ENCODE measurements at places on chromosomes 7 and 10. TPM values are rescaled to one million over a fixed set of nuclear protein-coding genes. Genes with fewer than 3 reads are reported as not detected.

DNA sequence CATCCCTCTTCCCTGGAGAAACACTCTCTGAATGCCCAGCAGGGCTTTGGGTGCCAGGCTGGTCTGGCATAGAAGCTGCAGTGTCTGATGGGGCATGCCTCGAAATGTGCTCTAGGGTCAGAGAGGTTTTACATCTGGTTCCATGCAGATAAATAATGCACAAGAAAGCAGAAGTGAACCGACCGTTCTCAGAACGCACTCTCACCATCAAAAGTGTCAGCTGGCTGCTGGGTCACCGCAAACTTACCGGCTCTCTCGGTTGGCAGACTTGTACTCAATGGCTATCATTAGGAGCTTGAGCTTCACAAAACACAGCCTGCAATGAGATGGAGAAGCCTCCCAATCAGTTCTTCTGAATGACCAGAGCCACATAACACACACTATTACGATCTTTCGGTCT is 610.0 kb downstream of the KCNMA1 start:
- H3K27me3 ChIP-seq: no peaks in the 10 kb centered on the region
- no peak for DNase-seq

DNA sequence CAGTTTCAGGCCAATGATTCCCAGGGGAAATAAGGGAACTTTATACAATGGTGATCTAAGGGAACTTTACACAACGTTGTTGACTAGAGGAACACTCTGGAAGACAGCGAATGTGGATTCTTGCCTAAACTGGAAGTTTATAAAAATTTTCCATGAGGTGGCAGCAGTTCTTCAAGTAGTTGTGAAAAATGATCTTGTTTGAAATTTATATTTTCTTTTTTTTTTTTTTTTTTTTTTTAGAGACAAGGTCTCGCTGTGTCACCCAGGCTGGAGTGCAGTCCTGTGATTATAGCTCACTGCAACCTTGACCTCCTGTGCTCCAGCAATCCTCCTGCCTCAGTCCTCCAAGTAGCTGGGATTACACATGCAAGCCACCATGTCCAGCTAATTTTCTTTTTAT is 32.1 kb upstream of the GTF2I start:
- H3K4me3 ChIP-seq: no peak overlapping the region
- no peak overlapping the region for H3K27ac ChIP-seq
- peak; percentile 49 for DNase-seq
- no peaks in the 10 kb centered on the region for H3K27me3 ChIP-seq
- H3K36me3 ChIP-seq: no peaks in the 10 kb centered on the region
- H3K4me1 ChIP-seq: peaks cover 12% of the 10 kb centered on the region

RNF133 gene
- total RNA-seq: 0.88 TPM

DNA sequence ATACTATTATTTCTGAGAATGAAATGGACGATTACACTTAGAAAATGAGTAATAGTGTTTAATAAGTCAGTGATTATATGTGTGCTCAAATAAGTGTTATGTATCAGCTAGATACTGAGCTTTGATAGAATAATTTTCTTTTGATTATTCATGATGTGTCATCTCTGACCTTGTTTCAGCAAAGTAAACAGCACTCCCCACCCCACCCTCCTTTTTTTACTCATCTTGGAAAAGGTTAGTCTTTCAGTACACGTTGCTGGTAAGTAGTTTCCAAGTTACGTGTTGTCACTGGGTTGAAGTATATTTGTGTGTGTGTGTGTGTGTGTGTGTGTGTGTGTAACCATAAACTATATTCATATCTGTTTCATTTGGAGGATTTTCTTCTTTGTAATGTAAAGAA is 84.1 kb downstream of the GNAI1 start:
- no peak overlapping the region for H3K4me3 ChIP-seq
- H3K36me3 ChIP-seq: no peaks in the 10 kb centered on the region
- no peak overlapping the region for H3K27ac ChIP-seq
- no peaks in the 10 kb centered on the region for H3K27me3 ChIP-seq

GRCh38 chr10:3353235-3353634 is 180.7 kb upstream of the PITRM1 start:
- H3K36me3 ChIP-seq: no peaks in the 10 kb centered on the region
- no peak for DNase-seq

GRCh38 chr10:97701438-97702069 is 12.0 kb upstream of the MARVELD1 start:
- peak; percentile 85 for DNase-seq
- H3K36me3 ChIP-seq: no peaks in the 10 kb centered on the region
- no peak overlapping the region for H3K27ac ChIP-seq
- no peaks in the 10 kb centered on the region for H3K27me3 ChIP-seq

DNA sequence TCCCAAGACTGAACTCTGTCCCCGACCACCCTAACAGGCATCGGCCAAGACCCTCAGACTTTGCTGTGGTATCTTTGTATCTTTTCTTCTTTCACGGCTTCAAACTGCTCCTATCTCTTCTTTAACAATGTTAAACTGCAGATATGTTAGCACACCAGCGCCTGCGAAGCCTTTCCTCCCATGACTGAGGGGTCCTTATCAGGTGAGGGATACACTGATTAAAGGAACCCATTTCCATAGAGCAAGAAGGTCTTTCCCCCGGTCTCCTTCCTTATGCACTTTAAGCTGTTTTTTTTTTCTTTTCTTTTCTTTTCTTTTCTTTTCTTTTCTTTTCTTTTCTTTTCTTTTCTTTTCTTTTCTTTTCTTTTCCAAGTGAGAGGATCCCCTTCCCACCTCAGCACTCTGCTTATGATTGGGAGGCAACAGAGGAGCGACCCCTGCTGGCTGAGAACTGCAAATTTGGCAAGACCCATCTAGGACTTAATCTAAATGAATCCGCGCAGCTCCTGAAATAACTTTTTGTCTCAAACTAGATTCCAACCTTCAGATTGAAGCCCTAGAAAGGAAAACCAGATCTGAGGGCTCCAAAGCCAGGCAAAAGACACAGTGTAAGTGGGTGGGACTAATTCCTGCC is 109.9 kb downstream of the ITGB8 start:
- no peak overlapping the region for H3K27ac ChIP-seq
- H3K4me1 ChIP-seq: peaks cover 5% of the 10 kb centered on the region
- no peak for DNase-seq
- H3K4me3 ChIP-seq: no peak overlapping the region
- no peaks in the 10 kb centered on the region for H3K36me3 ChIP-seq

DNA sequence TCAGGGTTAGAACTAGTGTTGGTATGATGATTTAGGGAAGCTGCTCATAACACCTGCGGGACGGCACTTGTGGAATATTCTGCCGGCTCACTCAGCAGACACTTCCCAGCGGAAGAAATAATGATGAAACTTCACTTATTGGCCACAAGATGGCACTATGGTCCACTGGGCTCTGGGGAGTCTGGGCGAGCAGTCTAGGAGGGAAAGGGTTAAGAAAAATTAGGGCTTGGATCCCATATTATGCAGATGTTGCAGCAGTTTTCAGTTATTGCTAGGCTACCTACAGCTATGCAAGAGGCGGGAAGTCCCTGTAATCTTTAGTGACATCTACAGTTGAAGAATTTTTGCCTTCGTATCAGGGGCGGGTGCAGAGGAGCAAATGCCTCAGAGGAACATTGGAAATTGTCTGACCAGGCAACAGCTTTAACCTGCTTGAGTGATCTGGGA is 238.7 kb upstream of the PRSS58 start:
- no peak overlapping the region for H3K4me3 ChIP-seq
- no peaks in the 10 kb centered on the region for H3K27me3 ChIP-seq
- no peaks in the 10 kb centered on the region for H3K36me3 ChIP-seq

DNA sequence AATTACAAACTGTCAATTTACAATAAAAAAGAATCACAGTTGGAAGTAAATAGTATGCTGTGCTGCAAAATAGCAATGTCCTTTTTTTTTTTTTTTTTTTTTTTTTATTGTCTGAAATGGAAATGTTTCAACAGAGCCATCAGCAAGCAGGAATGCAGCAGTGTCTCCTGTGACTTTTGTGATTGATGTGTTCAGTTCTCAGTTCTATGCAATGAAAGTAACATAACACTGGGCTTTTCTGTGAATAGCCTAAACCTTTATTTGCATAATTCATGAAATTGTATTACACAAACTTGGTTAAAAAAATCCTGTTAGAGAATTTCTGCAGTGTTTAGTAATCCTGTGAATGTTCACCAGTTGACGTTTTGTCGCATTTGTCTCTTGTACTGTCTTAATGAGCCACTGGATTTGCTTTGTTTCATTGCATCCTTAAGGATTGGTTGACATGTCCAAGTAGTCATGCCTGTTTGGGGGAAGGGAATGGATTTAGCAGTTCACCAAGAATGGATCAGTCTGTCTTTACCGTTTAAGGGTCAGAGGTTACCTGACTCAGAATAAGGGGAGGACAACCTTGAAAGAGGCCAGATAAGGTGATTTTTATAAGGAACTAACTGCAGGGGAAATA is 192.7 kb downstream of the MLLT10 start:
- no peak overlapping the region for H3K27ac ChIP-seq
- H3K27me3 ChIP-seq: no peaks in the 10 kb centered on the region
- no peaks in the 10 kb centered on the region for H3K36me3 ChIP-seq
- H3K4me3 ChIP-seq: no peak overlapping the region

ANXA8 gene
- total RNA-seq: 0.17 TPM

GRCh38 chr7:54785261-54785660 is 26.2 kb upstream of the SEC61G start:
- no peaks in the 10 kb centered on the region for H3K27me3 ChIP-seq
- peaks cover 3% of the 10 kb centered on the region for H3K4me1 ChIP-seq
- H3K4me3 ChIP-seq: no peak overlapping the region
- no peak overlapping the region for H3K27ac ChIP-seq

SPOCK2 gene
- total RNA-seq: 188 TPM

- no peaks in the 10 kb centered on the region for H3K36me3 ChIP-seq
- no peaks in the 10 kb centered on the region for H3K27me3 ChIP-seq
- no peak overlapping the region for H3K27ac ChIP-seq
- H3K4me3 ChIP-seq: no peak overlapping the region
- no peak for DNase-seq
Observed at GRCh38 chr10:44724415-44725174, 186.5 kb upstream of the TMEM72 start.

- H3K4me3 ChIP-seq: no peak overlapping the region
- H3K27me3 ChIP-seq: no peaks in the 10 kb centered on the region
- no peaks in the 10 kb centered on the region for H3K4me1 ChIP-seq
Observed at GRCh38 chr10:10725196-10725595, 292.5 kb upstream of the CELF2 start.

DNA sequence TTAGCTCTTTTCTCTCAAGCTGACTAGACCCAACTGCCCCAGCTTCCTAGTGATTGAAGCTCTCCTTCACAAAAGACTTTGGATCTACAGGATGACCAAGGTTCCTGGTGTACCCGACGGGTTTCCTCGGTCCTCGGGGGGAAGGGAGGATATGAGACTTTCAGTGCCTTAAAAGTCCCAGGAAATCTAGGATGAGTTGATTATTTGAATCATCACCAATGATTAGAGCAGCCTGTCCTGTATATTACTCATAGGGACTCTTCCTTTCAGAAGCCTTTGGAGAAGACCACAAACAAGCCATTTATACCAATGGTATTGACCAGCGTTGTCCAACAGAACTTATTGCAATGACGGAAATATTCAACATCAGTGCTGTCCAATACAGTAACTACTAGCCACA is 6.1 kb upstream of the ACTA2 start:
- H3K27me3 ChIP-seq: no peaks in the 10 kb centered on the region
- no peaks in the 10 kb centered on the region for H3K36me3 ChIP-seq
- H3K4me1 ChIP-seq: no peaks in the 10 kb centered on the region
- H3K27ac ChIP-seq: no peak overlapping the region
- H3K4me3 ChIP-seq: no peak overlapping the region

DNA sequence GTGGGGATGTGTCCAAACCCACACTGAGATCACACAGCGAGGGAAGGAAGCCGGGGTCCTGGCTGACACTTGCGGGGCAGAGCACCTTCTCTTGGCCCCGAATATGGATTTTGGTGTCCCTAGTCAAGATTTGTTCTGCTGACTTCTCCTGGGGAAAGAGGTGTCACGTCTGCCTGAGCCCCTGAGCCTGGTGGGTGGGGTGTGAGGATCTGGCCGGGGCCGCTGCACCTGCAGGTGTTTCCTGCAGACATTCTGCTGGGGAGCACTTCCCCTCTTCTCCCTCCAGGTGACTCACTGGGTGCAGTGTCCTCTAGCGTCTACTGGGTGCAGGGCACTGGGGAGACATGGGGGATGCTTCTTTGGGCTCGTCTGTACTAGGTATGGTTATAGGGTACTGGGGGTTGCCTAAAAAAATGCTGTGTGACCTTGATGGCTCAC is 99.2 kb downstream of the GRK5 start:
- no peak for DNase-seq
- H3K27ac ChIP-seq: no peak overlapping the region
- peaks cover 14% of the 10 kb centered on the region for H3K4me1 ChIP-seq

- no peaks in the 10 kb centered on the region for H3K4me1 ChIP-seq
- no peak overlapping the region for H3K27ac ChIP-seq
- H3K4me3 ChIP-seq: no peak overlapping the region
Observed at GRCh38 chr7:8500286-8500685, 66.9 kb downstream of the NXPH1 start.

CELF2 gene
- total RNA-seq: 46.2 TPM

NHLRC2 gene
- total RNA-seq: 32.8 TPM

CFTR gene
- 6.3 TPM for total RNA-seq

- no peak overlapping the region for H3K4me3 ChIP-seq
- H3K27ac ChIP-seq: no peak overlapping the region
- DNase-seq: no peak
- H3K36me3 ChIP-seq: peaks cover 7% of the 10 kb centered on the region
- H3K4me1 ChIP-seq: peaks cover 9% of the 10 kb centered on the region
- H3K27me3 ChIP-seq: no peaks in the 10 kb centered on the region
Observed at GRCh38 chr7:50728184-50728583, 54.5 kb downstream of the GRB10 start.

SNCG gene
- 169 TPM for total RNA-seq

GRCh38 chr7:117582219-117582704 is 102.4 kb downstream of the CFTR start:
- no peaks in the 10 kb centered on the region for H3K27me3 ChIP-seq
- H3K27ac ChIP-seq: no peak overlapping the region
- DNase-seq: no peak
- no peaks in the 10 kb centered on the region for H3K4me1 ChIP-seq
- H3K36me3 ChIP-seq: no peaks in the 10 kb centered on the region
- H3K4me3 ChIP-seq: no peak overlapping the region

ZNF487 gene
- 23.5 TPM for total RNA-seq

- no peaks in the 10 kb centered on the region for H3K27me3 ChIP-seq
- H3K36me3 ChIP-seq: no peaks in the 10 kb centered on the region
- H3K4me1 ChIP-seq: peaks cover 14% of the 10 kb centered on the region
- no peak for DNase-seq
- peak overlapping the region; percentile 80 for H3K4me3 ChIP-seq
Observed at GRCh38 chr10:116848032-116848943, 1.0 kb upstream of the ENO4 start.

- H3K36me3 ChIP-seq: no peaks in the 10 kb centered on the region
- DNase-seq: no peak
- H3K27me3 ChIP-seq: no peaks in the 10 kb centered on the region
- no peaks in the 10 kb centered on the region for H3K4me1 ChIP-seq
- no peak overlapping the region for H3K27ac ChIP-seq
Observed at GRCh38 chr10:116873134-116873533, 23.8 kb downstream of the ENO4 start.

- no peak within 1 kb of the TSS for H3K4me3 ChIP-seq
- no peak within 1 kb of the TSS for H3K27ac ChIP-seq
Observed at GRCh38 chr7:41702635-41703371, at the start of gene INHBA. TSS of gene INHBA (minus strand) at chr7:41703090. CDS start at chr7:41700374, 2,716 bp downstream.

SUN1 gene
- total RNA-seq: 185 TPM

COL1A2 gene
- 2,300 TPM for total RNA-seq

ZNF117 gene
- total RNA-seq: 24.9 TPM

GRCh38 chr7:53205006-53205405 is 169.6 kb downstream of the POM121L12 start:
- DNase-seq: no peak
- no peaks in the 10 kb centered on the region for H3K27me3 ChIP-seq
- no peak overlapping the region for H3K4me3 ChIP-seq
- no peaks in the 10 kb centered on the region for H3K4me1 ChIP-seq
- no peaks in the 10 kb centered on the region for H3K36me3 ChIP-seq

Measured in spinal cord (tissue), 10 donors.